ENCODE measurements at places on chromosomes 3 and 15.

GRCh38 chr3:36212251-36212650 is 168.1 kb upstream of the STAC start:
- DNase-seq: no peak

DNA sequence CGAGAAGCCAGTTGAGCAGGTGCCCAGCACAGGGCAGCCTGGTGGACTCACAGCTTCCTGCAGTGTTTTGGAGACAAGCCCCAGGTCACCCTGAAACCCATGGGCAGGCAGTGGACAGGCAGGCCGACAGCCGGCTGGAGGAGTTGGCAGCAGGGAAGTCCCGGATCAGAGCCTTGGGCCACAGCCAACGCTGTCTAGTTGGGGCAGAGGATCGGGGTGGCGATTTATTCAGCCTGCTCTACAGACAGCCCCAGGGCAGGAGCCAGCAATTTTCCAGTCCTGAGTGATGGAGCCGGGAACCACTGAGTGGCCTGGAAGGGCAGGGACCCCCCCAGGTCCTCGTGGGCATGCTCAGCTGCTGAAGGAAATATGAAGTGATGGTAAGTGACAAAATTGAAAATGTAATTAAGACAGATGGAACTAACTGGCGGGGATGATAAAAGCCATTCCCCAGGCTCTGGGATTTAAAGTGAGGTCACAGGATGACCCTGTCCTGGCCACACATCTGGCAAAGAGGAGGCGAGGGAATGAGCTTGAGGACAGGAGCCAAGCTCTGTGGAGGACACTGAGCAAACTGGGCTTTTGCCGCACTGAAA is 34.4 kb upstream of the TBC1D21 start:
- no peak for DNase-seq

GRCh38 chr15:93070132-93070531 is 18.9 kb downstream of the RGMA start:
- no peak for DNase-seq

DNA sequence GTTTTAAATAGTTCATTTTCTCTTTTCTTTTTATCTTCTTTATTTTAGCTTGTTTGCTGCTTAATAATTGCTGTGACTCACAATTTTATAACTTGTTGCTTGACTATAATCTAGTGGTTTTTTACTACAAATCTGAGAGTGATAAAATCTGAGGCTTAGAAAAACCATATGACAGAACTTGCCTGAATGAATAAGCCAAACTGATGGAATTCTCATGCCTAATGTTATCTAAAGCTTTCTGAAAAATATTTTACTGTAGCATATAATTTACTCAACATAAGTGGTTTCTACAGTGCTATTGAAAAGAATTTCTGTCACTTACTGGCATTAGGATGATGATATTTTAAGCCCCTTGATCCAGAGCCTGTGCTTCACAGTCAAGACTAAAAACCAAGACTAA is 175.1 kb downstream of the VGLL3 start:
- DNase-seq: peak; percentile 80

DNA sequence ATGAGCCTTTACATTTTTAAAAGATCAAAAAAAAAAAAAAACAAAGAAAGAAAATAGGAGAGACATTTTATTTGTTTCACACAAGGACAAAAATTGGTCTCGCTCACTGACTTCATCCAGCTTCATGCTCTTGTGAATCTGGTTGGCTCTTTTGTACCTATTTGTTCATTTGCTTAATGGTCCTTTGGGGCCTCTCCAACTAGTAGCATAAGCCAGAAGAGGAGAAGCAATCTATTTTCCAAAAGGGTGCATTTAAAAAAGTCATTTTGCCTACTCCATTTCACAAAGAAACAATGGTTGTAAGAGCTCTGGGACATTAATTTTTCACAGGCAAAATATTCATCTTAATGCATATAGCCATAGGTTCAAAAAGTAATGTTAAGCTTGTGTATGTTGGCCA is 168.3 kb upstream of the ADAMTS9 start:
- no peak for DNase-seq

GRCh38 chr3:4581498-4581897 is 88.3 kb downstream of the ITPR1 start:
- DNase-seq: no peak

GRCh38 chr3:184773283-184774186 is 38.4 kb upstream of the VPS8 start:
- DNase-seq: peak; percentile 32

- DNase-seq: no peak
Measured at GRCh38 chr15:89125088-89125826, 37.0 kb downstream of the ABHD2 start.

DNA sequence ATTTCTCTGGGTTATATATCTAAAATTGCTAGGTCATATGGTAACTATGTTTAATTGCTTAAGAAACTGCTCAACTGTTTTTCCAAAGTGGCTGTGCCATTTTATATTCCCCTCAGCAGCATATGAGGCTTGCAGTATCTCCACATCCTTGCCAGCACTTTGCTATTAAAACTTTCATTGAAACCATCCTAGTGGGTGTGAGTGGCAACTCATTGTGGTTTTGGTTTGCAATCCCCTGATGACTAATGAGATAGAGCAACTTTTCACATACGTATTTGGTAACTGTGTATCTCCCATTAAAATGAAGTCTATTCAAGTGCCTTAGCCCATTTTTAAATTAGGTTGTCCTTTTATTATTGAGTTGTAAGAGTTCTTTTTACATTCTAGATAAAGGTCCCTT is 17.3 kb downstream of the KPNA1 start:
- DNase-seq: peak; percentile 94

GRCh38 chr3:119588112-119588511 is 8.8 kb downstream of the ADPRH start:
- DNase-seq: no peak

GRCh38 chr3:112087746-112088145 is 1.6 kb downstream of the C3orf52 start:
- no peak for DNase-seq

DNA sequence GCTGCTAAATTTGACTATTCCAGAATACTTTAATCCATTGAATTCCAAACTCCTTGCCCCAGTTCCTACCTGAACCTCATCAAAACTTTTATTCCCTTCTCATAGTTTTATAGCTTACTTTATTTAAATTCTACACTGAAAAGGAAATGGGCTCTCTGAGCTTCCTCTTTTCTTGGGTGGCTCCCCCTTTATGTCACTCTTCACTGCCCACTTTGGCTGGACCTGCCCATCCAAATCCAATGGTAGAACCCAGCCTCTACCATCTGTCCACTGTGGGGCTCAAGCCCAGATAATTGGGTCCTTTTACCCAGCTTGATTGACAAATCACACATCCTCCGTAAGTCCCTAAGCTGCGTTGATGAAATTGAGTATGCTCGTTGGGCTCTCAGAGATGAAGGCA is 216.5 kb downstream of the BBX start:
- no peak for DNase-seq

DNA sequence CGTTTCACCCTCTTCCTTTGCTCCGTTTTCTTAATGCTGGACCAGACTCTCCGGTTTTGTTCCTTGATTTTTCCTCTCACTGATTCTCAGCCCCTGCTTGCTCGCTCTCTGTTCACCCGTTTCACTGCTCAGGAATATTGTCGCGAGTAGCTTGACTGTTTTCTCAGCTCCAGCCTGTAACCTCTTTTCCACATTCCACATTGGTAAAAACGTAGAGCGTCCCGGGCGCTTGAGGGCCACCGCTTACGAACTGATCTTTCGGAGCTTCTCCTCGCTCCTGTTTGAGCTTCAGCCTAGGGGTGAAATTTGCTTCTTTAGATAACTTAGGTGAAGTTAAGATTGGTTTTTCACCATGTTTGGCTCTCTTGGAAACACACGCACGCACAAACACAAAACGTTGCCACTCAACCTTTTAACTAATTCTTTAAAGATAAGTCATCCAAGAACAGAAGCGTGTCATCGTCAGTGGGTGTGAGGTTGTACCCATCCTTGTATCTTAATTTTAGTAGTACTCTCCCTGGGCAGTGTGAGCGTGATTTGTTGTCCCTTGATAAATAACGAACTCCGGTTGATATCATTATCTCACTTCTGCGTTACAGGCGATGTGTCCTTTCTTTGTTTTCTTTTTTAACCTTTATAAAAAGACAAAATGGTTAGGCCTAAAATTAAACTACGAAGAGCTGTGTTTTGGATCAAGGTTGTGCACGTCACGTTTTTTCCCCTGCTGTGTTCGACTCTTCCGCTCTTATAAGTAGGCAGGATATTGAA is 1.0 kb downstream of the PAK2 start:
- DNase-seq: peak; percentile 51

- no peak for DNase-seq
Measured at GRCh38 chr3:126354776-126355175, 2.4 kb downstream of the KLF15 start.

- no peak for DNase-seq
Measured at GRCh38 chr3:86257955-86258641, 732.9 kb downstream of the VGLL3 start.

DNA sequence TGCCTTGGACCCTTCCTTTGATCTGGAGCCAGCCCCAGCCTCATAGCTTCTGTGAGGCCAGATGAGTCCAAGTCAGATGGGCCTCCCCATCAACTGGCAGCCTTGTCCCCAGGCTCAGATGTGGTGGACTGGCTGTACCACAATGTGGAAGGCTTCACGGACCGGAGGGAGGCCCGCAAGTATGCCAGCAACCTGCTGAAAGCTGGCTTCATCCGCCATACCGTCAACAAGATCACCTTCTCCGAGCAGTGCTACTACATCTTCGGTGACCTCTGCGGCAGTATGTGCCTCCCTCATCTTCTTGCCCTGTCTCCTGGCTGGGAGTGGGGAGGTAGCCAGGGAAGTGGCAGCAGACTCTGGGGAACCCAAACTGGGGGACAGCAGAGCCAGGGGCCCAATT is 6.9 kb upstream of the AP2M1 start:
- DNase-seq: no peak

DNA sequence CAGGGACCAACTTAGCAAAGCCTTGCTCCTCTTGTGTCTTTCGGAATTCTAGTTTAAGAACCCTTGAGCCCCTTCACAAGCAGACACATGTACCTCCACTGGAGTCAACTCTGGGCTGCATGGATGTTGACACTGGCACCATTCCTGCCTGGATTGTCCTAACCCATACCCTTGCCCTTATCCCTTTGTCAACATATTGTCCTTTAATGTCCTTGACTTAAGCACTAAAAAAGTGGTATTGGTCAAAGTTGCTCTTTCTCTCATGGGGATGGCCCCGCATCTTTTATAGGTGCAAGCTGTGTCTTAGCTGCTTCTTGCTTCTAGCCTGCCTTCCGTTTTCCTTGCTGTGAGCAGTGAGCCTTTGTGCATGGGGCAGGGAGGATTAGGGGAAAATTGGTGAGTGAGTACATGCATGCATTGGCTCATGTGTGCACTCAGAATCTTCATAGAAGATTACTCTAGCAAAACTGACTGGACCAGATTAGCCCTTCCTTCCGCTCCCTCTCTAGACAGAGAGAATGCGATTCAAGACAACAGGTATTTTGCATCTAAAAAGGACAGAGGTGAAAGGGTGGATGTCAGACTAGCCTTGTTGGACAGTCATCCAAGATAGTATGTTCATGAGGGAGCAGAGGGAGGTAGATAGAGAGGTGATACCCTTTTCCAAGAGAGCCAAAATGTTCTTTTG is 42.4 kb downstream of the TGFBR2 start:
- no peak for DNase-seq

- DNase-seq: no peak
Measured at GRCh38 chr15:95261546-95261945, 1030.2 kb downstream of the MCTP2 start.

GRCh38 chr3:144270100-144270499 is 298.5 kb downstream of the DIPK2A start:
- DNase-seq: no peak

DNA sequence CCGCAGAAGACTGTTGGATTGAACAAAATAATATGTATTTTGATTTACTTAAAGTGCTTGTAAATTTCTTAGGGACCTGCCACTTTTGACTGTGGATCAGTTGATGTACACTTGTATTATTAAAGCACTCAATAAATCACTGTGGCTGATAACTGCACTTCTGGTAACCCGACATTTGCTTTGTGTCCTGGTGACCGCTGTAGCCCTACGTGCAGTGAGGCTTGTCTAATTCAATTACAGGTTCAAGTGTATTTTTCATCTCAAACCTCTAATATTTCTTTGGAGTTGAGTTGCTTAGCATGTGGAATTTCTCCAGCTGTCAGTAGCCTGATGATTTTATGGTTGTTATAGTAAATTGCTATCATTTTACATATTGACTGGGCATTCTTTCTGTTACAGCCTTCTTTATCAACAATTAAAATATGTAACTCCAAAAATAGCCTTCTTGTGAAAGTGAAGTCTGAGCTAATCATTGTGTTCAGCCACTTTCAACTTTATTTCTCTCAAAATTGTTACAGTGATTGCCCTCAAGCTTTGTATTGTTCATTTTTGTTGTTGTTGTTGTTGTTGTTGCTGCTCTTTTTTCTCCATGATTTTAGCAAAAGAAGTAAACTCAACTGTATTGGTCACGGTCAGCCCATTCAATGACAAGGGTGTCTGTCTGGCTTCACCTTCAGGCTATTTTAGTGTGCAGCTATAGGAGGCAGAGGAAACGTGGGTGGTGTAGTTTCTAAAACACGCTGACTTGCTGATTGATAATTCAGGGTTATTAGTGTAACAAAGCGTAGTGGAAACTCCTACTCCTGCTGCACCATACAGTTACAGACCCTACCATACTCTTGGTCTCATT is 215.1 kb upstream of the UBE2E1 start:
- no peak for DNase-seq

DNA sequence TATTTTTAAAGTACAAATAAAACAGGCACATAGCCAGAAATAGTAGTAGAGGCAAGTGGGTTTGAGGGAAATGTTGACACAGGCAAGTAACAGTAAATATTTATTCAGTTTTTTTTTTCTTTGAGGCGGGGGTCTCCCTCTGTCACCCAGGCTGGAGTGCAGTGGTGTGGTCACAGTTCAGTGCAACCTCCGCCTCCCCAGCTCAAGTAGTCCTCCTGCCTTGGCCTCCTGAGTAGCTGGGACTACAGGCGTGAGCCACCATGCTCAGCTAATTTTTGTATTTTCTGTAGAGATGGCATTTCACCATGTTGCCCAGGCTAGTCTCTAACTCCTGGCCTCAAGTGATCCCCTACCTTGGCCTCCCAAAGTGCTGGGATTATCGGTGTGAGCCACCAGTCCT is 43.5 kb downstream of the PHLDB2 start:
- no peak for DNase-seq

GRCh38 chr3:191424881-191425280 is 36.1 kb upstream of the PYDC2 start:
- DNase-seq: no peak

DNA sequence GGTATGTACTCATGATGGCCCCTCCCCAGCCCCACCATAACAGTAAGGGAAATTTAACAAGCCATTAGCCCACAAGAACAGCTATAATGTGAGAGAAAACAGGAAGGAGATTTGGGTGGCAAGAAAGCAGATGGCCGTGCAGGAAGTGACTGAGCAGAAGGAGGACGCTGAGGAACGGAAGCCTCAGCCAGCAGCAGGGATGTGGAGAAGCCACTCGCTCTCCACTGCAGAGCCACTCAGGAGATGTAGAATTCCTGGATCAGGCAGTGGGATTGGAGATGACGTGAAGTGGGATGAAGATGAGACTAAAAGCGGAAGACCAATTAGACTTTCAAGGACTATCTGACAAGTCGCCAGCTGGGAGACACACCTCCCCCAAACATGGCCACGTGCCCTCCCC is 31.2 kb downstream of the PRR23E start:
- no peak for DNase-seq

All from amniotic epithelial cell (primary cell).